GM23248 (cell line): ENCODE measurements at places on chromosomes 2 and 18. TPM values are rescaled to one million over a fixed set of nuclear protein-coding genes. Genes with fewer than 3 reads are reported as not detected.

DNA sequence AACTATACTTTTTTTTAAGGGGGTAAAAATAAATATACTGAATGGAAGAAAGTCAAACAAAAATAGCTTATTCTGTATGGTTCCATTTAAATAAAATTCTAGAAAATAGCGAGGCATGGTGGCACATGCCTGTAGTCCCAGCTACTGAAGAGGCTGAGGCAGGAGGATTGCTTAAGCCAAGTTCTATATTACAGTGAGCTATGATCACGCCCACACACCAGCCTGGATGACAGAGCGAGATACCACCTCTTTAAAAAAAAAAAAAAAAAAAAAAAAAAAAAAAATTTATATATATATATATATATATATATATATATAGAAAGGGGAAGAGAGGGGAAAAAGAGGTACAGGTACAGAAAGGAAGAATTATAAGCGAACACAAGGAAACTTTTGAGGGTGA is 77.7 kb downstream of the MEMO1 start:
- no peak overlapping the region for H3K4me3 ChIP-seq
- H3K4me1 ChIP-seq = peaks cover 9% of the 10 kb centered on the region; the same call in 1 of the 2 replicates
- H3K27ac ChIP-seq = no peak overlapping the region
- H3K27me3 ChIP-seq = no peaks in the 10 kb centered on the region

DNA sequence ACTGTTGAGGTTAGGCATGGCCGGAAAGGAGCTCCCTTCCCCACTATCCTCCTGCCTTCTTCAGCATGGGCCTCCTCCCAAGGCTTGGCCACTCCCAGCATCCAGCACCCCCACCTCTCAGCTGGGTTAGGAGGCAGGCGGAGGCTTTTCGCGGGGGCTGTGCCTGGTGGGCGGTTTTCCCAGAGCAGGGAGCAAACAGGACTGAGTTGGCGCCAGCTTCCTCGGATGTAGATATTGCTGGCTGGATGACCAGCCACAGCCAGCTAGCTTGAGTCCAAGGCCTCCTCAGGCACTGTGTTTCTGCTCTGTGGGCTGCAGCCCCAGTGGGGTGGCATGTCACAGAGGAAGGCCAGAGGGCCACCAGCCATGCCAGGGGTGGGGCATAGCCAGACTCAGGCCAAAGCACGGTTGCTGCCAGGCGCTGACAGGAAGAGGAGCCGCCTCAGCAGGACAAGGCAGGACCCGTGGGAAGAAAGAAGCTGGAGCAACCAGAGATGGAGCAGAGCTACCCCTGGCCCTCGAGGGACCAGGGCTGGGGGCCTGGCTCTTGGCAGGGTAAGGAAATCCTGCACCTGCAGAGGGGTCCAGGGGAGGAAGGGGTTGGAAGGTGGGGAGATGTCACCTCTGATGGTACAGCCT is at the start of gene TCF23:
Gene TCF23, plus strand, starts transcription at position 204 of the 639 bp plus-strand sequence. Its CDS starts 130 bp downstream, at position 334.
- H3K4me1 ChIP-seq = no peaks in the 10 kb centered on the region
- H3K4me3 ChIP-seq = no peak within 1 kb of the TSS

DNA sequence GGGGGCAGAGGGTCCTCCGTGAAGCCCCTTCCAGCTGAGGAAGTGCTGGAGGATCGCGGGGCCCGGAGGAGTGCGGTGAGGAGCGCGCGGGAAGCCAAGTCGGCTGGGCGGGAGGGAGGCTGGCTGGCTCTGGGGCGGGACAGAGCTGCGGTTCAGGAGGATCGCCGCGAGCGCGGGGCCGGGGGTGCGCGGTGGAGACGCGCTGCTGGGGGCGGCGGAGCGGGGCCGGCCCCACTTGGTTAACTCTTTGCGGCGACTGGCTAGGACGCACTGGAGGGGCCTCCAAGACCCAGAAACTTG is 464 bp downstream of the CYBRD1 start:
- H3K27ac ChIP-seq = peak overlapping the region; percentile 94
- DNase-seq = peak; percentile 69
- peak overlapping the region; percentile 95 for H3K4me3 ChIP-seq
- peaks cover 5% of the 10 kb centered on the region; the same call in 1 of the 2 replicates for H3K36me3 ChIP-seq
- H3K27me3 ChIP-seq = no peaks in the 10 kb centered on the region

DNA sequence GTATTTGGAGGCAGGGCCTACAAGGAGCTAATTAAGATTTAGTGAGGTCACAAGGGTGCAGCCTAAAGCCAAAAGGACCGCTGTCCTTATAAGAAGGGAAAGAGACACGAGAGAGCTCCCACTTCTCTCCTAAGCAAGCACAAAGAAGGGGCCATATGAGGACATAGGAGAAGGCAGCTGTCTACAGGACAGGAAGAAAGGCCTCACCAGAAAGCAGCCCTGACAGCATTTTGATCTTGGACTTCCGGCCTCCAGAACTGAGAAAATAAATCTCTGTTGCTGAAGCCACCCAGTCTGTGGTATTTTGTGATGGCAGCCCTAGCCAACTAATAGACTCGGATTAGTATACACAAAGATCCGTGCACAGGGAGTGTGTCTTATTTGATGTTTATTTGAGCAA is 139.7 kb downstream of the B3GNT2 start:
- H3K36me3 ChIP-seq = no peaks in the 10 kb centered on the region
- H3K27me3 ChIP-seq = no peaks in the 10 kb centered on the region
- DNase-seq = no peak
- H3K4me1 ChIP-seq = no peaks in the 10 kb centered on the region
- no peak overlapping the region for H3K4me3 ChIP-seq
- no peak overlapping the region for H3K27ac ChIP-seq

Gene ICA1L
- 5.4 and 8.1 TPM in 2 replicates for total RNA-seq
